ENCODE measurements at places on chromosomes 7 and 10. TPM values are rescaled to one million over a fixed set of nuclear protein-coding genes. Genes with fewer than 3 reads are reported as not detected.

GRCh38 chr10:84415539-84416244 lies 87.3 kb downstream of the CCSER2 start:
- no peak for DNase-seq

DNA sequence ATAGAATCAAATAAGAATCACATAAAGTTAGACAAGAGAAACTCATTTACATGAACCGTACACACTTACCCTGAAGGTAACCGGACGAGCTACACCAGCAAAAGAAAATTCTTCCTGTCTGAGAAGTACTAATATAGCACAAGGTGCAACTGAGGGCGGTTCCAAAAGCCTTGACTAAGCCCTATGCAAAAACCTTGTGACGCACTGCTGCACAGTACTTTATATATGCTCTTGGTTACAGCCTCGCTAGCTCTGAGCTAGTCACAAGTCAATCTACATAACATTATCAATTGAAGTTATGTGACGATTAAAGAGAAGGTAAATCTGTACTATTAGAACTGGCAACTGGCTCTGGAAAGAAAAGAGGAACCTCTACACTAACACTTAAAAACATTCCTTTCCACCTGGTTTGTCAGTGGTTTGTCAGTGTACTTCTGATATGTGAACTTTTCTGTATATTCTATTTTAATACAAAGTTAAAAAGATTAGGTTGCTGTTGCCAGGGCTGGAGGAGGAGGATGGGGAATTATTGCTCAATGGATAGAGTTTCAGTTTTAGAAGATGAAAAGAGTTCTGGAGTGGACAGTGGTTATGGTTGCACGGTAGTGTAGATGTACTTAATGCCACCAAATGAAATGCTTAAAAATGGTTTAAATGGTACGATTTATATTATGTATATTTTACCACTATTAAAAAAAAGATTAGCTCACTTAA lies 21.6 kb downstream of the NT5C3A start:
- DNase-seq: no peak

DNA sequence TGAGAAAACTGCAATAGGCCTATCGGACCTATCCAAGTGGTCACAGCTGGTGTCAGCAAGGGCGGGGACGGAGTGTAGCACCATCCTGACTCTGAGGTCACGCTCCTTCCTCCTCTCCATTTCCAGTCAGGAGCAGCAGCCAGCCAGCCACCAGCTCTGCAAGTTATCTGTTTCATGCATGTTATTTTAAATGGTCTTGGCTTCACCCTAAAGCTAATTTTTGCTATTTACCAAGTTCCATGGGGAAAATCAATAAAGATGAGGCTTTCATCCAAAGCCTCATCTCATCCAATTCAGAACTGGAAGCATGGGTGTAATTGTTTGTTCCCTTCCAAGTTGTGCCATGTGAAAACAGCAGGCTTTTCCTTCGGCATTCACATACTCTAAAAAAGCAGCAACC lies 49.3 kb downstream of the ICA1 start:
- no peak for DNase-seq

DNA sequence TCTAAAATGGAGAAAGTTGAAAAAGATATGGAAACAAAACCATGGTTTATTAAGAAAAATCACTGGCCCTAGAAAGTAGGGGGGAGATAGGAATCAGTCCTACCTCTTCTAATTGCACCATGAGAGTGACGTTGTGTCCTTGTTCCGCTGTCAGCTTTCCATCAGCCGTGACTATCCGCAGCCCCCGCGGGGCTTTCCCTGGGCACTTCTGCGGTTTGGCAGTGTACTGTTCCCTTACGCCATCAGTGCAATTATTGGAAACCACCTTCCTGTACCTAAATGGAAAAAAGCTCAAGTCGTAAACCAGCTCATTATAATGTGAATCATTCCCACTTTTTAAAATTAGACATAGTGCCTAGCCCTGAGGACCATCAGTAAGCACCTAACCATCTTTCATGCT lies 512.2 kb downstream of the SORCS1 start:
- no peak for DNase-seq

DNA sequence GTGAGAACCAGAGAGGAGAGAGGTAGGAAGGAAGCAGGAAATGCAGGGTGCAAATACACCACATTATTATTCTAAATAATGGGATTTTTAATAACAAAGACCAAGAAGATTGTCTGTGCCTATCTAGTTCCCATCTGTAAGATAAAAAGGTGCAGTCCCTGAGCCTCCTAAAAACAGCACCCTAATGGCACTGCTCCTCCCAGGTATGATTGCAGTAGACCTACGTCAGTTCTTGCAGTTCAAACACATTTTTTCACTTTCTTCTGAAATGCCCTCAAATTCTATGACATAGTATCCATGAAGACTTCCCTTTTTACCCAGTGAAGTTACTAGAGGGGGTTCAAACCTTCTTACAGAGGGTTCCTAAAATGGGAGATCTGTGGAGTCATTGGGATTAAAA lies 70.6 kb downstream of the FIGNL1 start:
- DNase-seq: no peak

Gene TMEM236
- 0.49 TPM for polyA plus RNA-seq

- no peak for DNase-seq
These were observed 105.1 kb downstream of the C10orf90 start for GRCh38 chr10:126565441-126565840.

- no peak for DNase-seq
These were observed 251.2 kb upstream of the HGF start for GRCh38 chr7:82021036-82021435.

DNA sequence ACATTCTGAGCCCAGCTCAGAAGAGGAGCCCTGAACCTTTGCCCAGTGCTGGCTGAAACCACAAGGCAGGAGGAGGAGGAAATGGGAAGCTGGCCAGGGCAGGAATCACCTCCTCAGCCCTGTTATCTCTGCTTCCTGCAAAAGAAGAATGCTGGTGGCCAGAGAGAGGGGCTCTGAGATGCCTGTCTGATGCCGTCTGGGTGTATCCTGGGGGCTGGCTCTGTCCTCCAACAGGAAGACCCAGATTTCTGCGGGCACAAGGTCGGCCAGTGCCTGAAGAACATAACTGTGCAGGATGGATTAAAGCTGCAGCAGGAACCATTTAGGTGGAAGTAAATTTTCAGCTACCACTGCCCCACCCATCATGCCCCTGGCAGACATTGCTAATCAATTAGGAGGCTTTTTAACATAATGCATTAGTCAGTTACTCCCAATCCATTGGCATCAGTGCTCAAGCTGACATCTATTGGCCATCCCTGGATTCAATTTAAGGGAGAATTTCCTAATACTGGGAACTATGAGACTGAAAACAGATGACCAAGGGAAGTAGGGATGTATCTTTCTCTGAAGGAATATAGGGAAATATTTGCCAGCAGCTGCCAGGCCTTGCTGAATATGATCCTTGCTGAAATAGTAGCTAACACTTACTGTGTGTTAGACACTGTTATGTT lies 67.7 kb downstream of the COL13A1 start:
- DNase-seq: no peak

DNA sequence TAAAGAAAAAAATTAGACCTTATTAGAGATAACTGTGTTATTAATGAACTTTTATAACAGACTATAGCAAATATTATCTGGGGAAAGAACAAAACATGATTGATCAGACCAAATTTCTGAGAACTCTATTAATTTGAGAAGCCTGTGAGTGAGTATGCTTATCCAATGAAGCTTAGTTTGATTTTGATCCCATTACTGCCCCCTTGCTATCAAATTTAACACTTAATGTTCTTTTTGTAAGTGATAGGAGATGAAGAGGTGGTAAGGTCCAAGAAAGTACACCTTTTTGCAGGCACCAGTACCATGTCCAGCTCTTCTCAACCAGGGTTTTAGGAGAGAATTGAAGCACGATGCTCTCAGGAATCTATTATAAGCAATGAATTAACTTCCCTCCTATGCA lies 49.9 kb downstream of the ZNF365 start:
- no peak for DNase-seq

- DNase-seq: no peak
These were observed 4.5 kb downstream of the PTPRN2 start for GRCh38 chr7:158583143-158583542.

Gene CDC123
- 80.7 TPM for polyA plus RNA-seq

Gene VENTX
- polyA plus RNA-seq: 0.22 TPM

- DNase-seq: peak; percentile 73
These were observed 4.1 kb downstream of the MBLAC1 start for GRCh38 chr7:100130608-100131453.

DNA sequence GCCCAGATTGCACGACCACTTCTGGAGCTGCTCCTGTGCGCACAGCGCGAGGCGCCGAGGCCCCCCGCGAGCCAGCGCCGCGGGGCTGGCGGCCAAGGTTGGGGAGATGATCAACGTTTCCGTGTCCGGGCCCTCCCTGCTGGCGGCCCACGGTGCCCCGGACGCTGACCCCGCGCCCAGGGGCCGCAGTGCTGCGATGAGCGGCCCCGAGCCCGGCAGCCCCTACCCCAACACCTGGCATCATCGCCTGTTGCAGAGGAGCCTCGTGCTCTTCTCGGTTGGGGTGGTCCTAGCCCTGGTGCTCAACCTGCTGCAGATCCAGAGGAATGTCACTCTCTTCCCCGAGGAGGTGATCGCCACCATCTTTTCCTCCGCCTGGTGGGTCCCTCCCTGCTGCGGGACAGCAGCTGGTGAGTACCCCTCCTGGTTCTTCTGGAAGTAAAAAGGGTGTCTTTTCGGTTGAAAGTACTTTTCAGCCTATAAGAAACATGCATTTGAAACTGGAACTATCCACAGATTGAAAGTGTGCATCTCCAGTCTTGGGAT lies 683 bp downstream of the INSIG1 start:
- peak; percentile 42 for DNase-seq

Gene DENND2A
- 41.2 TPM for polyA plus RNA-seq

GRCh38 chr7:84389242-84389641 lies 194.7 kb upstream of the SEMA3A start:
- no peak for DNase-seq

DNA sequence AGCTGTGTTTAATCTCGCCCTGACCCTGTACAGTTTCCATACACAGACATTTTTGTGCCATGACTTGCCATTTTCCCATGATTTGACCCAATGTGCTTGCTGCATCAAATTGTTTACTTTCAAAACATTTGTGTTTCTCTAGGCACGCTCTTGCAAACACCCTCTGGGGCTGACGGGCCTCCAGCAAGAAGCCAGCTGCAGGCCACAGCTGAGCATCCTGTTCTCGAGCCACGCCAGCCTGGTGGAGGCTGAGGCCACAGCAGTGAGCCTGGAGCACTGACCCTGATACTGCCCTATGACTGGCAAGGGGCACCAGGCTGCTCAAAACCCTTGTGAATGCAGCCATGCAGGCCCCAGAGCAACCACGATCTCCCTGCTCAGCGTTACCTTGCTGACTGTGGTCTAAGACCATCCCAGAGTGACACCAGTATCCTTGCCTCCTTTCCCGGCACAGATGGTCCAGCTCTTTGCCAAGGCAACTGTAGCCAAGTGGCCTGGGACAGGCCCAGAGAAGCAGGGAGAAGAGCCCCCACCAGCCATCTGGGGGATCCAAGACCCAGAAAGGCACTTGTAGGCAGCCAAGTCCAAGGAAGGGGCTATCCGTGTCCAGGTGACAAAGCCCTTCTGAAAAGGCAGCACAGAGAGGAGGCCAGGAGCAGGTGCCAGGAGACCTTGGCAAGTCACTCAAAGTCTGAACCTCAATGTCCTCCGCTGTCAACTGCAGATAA lies 78.5 kb downstream of the OAT start:
- peak; percentile 37 for DNase-seq

Gene CHCHD2
- polyA plus RNA-seq: 238 TPM

Gene BLVRA
- 29.3 TPM for polyA plus RNA-seq

Gene CDNF
- 2.9 TPM for polyA plus RNA-seq

Gene KNDC1
- polyA plus RNA-seq: 10.7 TPM

DNA sequence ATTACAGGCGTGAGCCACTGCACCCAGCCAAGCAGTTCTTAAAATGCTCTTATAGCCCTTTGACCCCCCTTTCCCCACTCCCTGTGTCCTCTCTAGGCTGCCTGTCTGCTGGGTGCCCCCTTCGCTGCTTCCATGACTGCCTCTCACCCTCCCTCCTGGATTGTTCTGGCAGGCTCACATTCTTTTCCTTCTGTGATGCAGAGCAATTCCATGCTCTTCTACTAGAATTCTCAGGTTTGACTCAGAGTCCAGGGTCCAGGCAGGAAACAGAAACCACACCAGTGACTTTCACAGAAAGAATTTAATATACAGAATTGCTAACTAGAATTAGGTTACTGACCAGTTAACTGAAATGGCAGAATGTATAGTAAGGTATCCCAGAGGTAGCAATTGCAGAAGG lies 244.8 kb downstream of the BAMBI start:
- no peak for DNase-seq

- no peak for DNase-seq
These were observed 424.0 kb downstream of the EXOC4 start for GRCh38 chr7:133676805-133677370.

DNA sequence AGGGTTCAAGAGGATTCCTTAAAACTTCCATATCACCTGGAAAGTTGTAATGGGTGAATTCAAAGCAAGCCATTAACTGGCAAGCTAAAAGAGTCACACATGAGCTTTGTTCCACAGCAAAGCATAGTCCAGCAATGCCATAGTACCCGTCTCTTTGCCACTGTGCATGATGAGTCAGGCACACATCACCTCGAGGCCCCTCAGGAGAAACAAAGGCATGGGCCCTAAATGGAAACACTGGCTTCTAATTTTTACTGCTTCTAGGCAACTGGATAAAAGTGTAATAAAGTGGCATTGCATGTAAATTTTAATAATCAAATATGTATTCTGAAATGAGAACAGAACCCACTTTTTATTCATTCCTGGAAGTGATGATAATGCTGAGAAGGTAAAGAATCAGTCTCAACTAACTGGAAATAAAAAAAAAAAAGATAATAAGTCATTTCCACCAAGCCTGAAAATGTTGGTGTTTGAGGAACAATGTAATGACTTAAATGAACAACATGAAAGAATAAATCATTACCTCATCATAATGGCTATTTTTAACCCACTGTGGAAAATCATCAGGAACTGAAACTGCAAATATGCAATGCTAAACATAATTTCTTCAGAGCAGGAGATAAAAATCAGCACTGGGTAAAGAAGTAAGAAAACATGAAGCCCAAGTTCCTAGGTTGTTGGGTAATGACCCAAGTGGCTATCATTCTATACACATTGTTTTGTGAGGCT lies 104.9 kb downstream of the CDK6 start:
- DNase-seq: no peak

- DNase-seq: no peak
These were observed 275.8 kb upstream of the LYZL1 start for GRCh38 chr10:29012926-29013554.

Gene EZH2
- polyA plus RNA-seq: 22.0 TPM

Gene HTRA1
- polyA plus RNA-seq: 58.6 TPM

- DNase-seq: no peak
These were observed 145.1 kb downstream of the ADRA2A start for GRCh38 chr10:111221682-111222480.

Gene RNF148
- not detected for polyA plus RNA-seq

GRCh38 chr10:18822156-18822555 lies 162.9 kb downstream of the ARL5B start:
- DNase-seq: peak; percentile 8

GRCh38 chr10:16656895-16657294 lies 135.2 kb upstream of the C1QL3 start:
- DNase-seq: no peak

GRCh38 chr10:11116361-11116760 lies 98.7 kb downstream of the CELF2 start:
- no peak for DNase-seq

- DNase-seq: no peak
These were observed 48.9 kb upstream of the KDM7A start for GRCh38 chr7:140225562-140226249.

Gene ZSCAN21
- 12.4 TPM for polyA plus RNA-seq
